ENCODE measurements at places on chromosomes 6 and 20. TPM values are rescaled to one million over a fixed set of nuclear protein-coding genes. Genes with fewer than 3 reads are reported as not detected.

DNA sequence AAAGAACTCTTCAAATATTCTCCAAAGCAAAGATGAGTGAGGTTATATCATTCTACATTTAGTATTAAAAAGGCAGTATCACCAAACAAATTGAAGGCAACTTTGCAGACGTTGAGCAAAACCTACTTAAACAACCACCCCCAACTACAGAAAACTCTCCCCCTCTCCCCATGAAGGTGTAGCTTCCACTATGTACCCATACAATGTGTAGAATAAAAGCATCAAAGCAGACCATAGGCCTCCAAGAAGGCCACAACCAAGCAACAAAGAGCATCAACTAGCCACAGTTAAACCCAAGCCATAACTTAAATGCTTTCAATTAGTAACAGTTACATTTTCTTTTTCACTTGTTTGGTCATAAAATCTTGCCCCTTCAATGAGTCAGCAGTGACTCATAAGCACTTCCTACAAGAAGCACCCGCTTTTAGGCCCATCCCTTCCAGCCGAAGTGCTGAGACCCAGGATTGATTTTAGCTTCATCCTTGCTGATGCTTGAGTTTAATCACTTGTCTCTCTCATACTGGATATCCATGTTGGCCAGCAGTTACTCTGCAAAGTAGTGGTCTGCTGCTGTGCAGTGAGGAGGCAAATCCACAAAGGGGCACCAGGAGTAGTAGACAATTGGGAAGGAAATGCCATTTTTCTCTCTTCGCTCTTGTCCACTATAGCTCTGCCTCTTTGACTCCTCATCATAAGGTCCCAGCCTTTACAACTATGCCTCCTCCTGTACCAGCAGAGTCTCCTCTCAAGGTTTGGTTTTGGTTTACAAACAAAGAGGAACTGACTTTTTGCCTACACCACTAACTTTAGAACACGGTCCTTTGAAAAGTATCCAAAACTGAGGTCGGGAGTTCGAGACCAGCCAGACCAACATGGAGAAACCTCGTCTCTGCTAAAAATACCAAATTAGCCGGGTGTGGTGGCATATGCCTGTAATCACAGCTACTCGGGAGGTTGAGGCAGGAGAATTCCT is 8.4 kb upstream of the NUP153 start:
- DNase-seq = no peak

DNA sequence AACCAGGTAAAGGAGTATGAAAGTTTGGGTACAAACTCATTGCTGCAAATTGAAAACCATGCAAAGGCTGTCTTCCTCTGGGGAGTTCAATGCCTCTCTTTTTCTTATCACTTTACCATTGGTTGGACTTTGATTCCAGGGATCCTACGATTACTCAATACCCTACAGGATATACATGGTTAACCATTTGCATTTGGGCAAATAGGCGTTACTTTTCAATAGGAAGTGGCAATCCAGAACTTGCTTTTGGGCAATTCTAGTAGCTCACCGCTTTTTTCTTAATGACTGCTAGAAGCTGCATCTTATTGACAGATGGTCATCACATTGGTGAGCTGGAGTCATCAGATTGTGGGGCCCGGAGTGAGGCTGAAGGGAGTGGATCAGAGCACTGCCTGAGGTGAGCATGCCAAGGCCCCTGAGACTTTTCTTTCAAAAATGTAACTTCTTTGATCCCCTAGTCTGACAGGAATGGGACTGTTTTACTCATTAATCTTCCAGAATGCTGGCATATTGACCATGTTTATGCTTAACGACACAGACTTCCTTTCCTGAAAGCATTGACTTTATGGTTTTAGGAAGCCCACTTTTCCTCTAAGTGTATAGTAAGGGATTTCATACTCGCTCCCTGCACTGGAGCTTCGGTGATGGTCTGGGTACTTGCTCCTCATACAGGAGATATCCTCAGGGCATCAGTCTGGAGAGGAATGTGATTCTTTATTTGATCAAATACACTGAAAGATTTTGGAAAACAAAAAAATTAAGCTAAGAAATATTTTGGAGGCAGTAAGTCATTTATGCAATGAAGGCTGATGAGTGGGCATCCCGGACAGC is at the start of gene CCR6:
TSS of gene CCR6 (plus strand) at position 270 of the 831 bp plus-strand sequence. CDS start 13,039 bp downstream, outside the sequence.
- DNase-seq = no peak

DNA sequence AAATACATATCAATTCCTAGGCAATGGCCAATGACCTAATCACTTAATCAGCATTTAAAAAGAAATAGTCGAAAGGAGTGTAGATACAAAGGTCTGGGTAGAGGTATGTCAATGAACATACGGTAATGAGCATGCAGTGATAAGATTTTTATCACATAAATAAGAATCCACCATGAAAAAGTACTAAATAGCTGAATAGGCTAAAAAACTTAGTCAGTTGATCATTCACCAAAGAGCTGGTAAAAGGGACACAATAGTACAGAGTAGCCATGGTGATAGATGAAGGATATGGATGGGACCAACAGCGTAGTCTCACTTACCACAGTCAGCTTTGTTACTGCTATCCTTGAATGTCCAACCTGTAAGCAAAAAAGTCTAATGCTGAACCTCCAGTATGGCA is 1018.6 kb upstream of the EYS start:
- no peak for DNase-seq

- DNase-seq = peak; percentile 50
Observed at GRCh38 chr6:135180542-135181332, at the start of gene MYB. MYB (plus strand) TSS chr6:135181308; CDS start chr6:135181514, 206 bp downstream.

DNA sequence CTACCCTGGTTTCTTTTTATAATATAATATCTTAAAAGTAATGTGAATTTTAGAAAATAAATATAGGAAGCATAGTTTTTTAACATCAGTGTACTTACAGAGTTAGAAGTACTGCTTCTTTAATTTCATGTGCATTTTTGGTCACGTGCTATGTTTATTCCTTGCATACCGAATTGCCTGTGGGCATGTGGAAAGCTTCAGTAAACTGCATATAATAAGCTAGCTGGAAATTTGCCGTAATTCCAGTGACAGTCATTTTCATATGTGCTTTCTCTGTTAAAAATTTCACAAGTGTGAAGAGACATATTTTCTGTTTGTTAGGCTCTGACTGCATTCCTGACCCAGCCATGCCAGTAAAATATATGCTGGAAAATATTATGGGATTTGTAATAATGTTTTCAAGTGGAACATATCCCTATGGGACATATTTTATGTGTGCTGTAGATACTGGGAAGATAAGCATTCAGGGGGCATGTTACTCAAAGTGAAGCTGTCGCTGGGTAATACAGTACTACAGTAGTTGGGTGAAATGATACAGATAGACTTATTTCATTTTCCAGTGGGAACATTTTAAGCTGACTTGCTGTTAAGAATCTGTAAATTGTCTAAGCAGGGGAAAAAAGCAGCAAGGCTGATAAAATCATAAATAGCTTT is 616.7 kb downstream of the FRK start:
- no peak for DNase-seq

Gene CD40
- 15.8 TPM for total RNA-seq

Data from mucosa of gallbladder (tissue), 1 donor.